RWPE2 (cell line): ENCODE measurements at places on chromosomes 11 and 22.

- no peak for DNase-seq
Observed at GRCh38 chr22:25007444-25008106, 55.1 kb downstream of the KIAA1671 start.

DNA sequence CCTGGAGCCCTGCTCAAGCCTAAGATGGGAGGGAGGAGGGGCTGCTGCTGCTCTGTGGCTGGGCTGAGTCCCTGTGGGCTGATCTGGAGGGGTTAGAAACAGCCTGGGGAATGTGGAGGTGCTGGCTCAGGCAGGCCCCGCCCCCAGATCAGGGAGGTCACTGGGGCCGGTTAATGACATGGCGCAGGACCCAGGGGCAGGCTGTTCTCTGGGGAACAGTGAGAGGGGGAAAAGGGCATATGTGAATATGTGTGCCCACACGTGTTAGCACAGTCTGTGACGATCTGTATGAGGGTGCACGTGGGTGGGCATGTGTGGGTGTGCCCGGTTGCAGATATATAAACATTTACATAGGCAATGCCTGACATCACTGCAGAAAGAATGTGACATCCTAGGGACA is 143.5 kb downstream of the MIAT start:
- DNase-seq, result no peak

GRCh38 chr11:118042141-118042540 is 34.7 kb upstream of the TMPRSS4 start:
- no peak for DNase-seq

GRCh38 chr11:61071208-61071681 is 31.0 kb upstream of the CD5 start:
- DNase-seq, result no peak

DNA sequence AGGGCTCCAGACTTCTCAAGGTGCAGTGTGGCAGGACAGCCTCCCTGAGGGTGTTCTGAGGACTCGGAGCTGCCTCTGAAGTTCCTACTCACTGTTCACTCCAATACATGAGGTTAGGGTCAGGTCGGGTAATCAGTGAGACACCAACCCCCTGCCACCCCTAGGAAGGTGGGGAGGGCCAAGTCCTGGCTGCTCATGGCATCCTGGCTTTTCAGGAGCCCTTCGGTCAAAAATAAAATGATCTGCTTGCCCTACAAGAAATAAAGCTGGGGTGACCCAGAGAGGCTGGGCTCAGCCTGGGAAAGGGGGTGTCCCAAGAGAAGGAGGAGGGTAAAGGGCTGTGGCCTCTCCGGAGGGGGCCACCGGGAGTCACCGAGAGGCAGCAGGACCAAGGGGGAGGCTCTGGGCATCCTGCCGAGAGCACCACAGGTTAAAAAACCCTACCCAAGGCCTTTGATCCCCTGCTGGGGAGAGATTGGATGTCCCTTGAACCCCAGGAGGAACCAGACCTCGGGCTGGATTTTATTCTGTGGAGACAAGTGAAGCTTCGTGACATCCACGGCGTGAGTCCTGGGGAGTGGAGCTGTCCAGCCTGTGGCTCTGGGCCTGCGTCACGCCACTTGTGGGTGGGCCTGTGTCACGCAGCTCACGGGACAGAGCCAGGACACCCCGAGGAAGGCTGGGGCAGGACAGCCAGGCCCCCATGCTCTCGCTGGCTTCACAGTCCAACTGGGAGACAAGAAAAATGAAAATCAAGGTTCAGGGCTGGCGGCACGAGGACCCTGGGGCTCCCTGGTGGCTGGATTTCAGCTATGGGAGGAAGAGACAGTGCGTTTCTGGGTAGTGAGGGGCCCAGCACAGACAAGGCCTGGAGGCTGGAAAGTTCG is 102.2 kb upstream of the FGF3 start:
- DNase-seq, result peak; percentile 41

DNA sequence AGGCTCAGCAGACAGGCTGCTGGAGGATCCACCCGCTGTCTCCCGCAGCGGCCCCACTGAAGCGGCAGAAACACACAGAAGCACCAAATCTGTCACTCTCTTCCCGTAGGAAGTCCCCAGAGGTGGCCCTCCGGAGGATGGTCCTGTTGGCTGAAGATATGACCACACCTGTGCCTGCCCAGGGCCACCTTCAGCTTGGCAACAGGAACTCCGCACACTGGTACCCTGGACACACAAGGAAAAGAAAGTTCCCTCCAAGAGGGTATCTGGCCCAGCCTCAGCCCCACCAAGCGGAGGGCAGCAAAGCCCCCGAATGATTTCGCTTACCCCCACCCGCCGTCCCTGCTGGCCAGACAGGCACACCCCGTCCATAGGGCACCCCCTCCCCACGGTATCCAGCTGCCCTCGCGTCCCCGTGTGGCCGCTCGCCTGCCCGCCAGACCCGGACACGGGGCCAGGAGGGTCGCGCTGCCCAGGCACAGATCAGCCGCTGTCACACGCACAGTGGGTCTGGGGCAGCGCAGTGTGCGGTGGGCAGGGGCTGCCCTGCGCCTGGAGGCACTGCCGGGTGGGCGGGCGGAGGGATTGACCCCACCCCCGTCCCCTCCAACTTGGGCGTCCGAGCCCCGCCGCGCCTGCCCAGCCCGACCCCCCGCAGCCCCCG is 7.0 kb downstream of the RASSF7 start:
- DNase-seq, result no peak

DNA sequence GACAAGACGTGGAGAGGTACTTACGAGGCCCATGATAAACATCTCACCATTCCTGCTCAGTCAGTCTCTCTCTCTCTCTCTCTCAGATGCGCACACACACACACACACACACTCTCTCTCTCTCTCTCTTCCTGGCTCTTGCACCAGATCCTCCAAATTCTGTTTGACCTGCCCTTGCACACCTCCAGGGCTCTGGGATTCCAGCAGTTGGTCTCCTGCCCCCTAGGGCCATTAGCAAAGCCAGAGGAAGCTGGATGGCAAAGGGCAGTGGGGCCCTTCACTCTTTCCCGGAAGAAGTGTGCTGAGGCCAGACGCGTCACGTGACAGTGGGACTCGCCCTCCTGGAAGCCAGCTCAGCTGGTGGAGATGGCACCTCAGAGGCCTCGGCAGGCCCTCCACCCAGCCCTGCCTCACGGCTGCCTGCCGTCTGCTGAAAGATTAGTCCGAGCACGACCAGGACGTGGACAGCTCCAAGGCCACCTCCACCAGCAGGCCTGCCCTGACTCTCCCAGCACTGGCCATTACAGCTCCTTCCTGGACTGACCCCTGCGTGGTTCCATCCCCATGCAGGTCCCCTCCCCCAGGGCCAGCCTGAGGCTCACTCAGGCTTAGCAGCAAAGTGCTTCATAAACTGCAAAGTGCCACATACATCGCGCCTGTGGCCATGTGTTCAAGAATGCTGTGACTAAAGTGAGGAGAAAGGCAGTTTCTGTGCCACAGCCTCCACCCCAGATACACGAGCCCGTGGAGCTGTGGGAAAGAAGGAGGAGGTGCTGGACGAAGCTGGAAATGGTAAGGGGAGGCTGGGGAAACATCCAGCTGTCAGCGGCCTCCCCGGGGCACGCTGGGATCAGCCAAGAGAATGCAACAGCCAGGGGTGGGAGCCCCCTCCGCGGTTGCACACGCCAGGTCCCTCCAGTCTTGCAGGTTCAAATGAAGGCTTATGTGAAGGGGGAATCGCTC is 3.7 kb downstream of the PDGFB start:
- no peak for DNase-seq

- DNase-seq, result no peak
Observed at GRCh38 chr11:45580399-45580798, 85.0 kb downstream of the CHST1 start.

- DNase-seq, result no peak
Observed at GRCh38 chr22:42895541-42895981, 38.5 kb upstream of the ARFGAP3 start.

DNA sequence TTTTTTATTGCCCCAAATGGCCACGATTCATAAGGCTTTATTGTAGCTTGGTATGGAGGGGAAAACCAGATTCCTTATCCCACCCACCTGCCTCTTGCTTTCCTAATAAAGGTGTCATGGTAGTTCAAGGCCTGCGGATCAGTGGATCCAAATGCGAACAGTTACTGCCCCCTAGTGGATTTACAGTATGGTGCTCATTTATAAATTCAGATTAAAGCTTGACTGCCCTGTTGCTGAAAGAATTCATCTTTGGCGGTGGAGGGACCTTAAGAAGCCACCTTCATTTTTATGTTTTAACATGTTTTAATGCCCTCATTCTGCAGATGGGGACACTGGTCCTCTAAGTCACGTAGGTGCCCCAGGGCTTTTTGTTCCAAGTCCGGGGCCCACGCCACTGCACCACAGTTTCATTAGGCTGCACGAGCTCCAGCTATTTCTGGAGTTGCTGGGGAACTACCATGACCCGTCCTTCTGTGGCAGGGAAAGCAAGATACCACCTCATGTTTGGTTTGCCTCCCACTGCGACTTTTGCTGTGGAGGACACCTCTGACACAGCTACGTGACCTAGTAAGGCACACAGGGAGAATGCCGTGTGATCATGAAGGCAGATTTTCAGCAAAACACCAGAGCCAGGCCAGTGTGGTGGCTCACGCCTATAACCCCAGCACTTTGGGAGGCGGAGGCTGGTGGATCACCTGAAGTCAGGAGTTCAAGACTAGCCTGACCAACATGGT is 15.6 kb upstream of the INCENP start:
- DNase-seq, result no peak

- no peak for DNase-seq
Observed at GRCh38 chr11:96085319-96085930, 161.5 kb upstream of the MTMR2 start.

DNA sequence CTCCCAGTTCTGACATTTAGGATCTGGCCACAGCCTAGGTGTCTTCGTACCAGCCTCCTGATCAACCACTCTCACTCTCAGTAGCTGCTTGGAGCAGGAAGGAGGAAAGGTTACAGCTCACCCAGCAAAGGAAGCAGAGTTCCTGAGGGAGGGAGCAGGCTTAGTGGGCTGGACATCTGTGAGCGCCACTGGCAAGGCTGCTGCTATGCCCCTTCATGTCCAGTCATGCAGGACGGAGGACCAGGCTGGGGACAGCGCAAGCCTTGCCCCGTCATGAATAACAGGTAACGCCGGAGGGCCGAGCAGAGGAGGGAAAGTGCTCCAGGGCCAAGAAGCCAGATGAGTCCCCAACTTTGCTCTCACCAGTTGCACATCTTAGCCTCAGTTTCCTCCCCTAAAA is 25.8 kb downstream of the TPST2 start:
- DNase-seq, result no peak

DNA sequence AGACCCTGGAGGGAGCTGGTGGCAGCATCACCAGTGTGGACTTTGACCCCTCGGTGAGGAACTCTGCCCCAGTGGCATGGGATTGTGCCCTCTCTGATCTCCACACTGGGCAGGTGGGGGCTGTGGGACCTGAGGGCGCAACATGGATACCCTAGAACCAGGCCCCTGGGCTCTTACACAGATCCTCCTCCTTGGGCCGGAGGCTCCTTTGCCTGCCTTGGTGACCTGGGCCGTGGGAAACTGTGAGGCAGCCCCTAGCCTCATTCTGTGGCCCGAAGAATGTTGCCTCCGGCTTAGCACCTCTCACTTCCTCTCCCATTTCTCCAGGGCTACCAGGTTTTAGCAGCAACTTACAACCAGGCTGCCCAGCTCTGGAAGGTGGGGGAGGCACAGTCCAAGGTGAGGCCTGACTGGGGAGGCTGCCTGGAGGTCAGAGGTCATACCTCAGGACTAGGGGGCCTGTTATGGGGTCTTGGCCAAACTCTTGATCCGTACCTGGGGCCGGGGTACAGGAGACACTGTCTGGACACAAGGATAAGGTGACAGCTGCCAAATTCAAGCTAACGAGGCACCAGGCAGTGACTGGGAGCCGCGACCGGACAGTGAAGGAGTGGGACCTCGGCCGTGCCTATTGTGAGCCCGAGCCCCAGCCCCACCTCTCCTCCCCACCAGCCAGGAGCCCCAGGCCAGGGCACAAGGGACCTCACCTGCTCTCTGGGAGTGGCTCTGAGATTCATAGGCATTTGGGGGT is 12.2 kb downstream of the ATG16L2 start:
- DNase-seq, result no peak

- DNase-seq, result no peak
Observed at GRCh38 chr22:31400023-31400397, 606 bp downstream of the DRG1 start.

DNA sequence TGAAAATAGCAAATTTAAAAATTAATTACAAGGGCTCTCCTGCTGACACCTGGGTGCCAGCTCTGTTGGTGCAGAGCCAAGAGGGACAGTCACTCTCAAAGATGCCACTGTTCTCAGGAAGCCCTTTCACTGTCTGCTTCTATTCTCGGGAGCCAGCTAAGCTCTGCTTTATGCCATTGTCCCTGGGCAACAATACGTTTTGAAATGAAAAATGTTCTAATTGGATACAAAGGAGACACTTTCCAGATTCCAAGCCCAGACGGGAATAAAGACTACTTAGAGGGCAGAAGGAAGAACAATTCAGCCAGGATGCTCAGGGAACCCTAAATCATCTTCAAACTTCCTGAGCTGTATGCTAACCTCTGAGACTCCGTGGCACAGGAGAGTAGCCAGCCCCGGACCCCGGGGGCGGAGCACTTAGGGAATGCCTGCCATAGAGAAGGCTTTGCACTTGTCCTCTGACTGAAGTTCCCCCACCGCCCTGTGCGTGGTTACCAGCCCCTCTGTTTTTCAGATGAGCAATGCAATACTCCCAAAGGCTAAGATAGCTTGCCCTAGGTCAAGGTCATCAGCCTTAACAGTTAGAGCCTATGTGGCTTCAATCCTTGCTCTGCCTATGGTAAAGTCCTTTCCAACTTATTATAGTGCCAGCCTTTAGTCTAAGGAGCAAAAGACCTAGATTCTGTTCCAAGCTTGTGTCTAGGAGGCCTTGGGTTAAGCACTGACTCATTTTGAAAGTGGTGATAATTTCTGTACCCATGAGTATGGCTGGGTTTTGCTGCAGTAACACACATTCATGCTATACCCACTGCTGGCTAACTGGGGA is 150.9 kb downstream of the CACNA1I start:
- peak; percentile 18 for DNase-seq

DNA sequence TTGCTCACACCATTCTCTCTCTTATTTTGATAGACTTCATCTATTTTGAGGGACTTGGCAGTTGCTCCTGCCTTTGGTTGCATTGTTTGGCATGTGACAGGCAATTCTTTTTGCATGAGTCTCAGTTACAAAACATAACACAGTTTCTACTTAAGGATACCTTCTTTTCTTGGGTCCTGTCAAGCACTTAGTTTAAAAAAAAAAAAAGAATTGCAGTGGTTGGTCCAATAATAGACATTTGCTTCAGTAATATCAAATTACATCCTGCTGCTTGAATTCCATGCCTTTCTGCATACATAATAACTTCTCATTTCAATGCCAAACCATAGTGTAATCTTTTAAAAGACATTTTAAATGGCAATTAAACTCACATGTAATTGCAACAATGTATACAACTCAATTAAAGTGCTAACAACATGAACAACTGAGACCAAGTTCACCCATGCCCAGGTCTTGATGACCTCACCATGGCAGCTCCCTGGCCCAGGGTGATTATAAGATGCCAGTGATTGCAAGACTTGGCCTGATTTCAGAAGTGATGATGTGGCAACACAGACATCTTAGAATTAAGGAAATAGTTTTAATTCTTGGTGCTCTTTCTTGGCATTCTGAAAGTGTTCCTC is 32.2 kb upstream of the PLET1 start:
- peak; percentile 74 for DNase-seq

- DNase-seq, result peak; percentile 51
Observed at GRCh38 chr22:50016988-50017700, 4.6 kb upstream of the IL17REL start.

GRCh38 chr22:43152003-43152356 is 621 bp downstream of the TSPO start:
- no peak for DNase-seq
